ENCODE measurements at places on chromosomes 7 and 10. TPM values are rescaled to one million over a fixed set of nuclear protein-coding genes. Genes with fewer than 3 reads are reported as not detected.

The CCDC172 gene
- not detected for total RNA-seq

DNA sequence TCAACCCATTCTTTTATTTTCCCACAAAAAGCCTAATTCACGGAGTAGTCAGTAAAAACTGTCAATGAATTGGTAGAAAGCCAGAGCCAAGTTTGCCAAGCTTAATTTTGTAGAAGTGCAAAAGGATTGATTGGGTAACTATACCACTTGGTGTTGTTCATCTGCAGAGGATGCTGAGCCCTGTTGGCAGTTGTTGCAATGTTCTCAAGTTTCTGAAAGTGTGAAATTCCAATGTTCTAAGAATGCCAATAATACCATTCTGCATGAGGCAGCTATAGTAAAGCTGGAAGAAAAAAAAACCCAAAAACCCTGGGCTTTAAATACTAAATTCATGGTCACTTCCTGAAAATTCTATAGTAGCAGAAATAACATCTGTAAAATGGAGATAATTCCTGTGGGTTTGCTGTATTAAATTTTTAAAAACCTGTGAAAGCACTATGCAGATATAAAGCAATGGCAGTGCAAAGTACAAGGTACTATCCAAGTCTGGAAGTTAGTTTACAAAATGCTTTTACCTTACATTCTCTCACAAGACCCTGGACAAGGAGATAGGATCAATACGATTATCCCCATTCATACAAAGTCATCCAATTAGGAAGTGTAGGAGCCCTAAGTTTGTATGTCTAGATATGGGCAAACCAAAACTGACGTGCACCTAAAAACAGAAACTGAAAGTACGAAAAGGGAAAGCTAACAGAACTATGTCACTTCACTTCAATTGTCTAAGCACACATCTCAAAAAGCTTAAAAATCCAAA lies 6.0 kb upstream of the PON1 start:
- peak overlapping the region; percentile 42 for H3K4me3 ChIP-seq
- H3K27me3 ChIP-seq: peaks cover 2% of the 10 kb centered on the region
- peak; percentile 34 for DNase-seq

- peak overlapping the region; percentile 91 for H3K4me3 ChIP-seq
- H3K4me1 ChIP-seq: peaks cover 44% of the 10 kb centered on the region
- H3K27me3 ChIP-seq: no peaks in the 10 kb centered on the region
- H3K27ac ChIP-seq: peak overlapping the region; percentile 85
- DNase-seq: peak; percentile 59
These were observed 856 bp downstream of the ARHGAP21 start for GRCh38 chr10:24722676-24723385.

- DNase-seq: peak; percentile 93
- H3K4me1 ChIP-seq: peaks cover 57% of the 10 kb centered on the region
- no peaks in the 10 kb centered on the region for H3K27me3 ChIP-seq
- no peak overlapping the region for H3K4me3 ChIP-seq
- H3K36me3 ChIP-seq: no peaks in the 10 kb centered on the region
These were observed 109.9 kb downstream of the ZMIZ1 start for GRCh38 chr10:79178614-79179163.

DNA sequence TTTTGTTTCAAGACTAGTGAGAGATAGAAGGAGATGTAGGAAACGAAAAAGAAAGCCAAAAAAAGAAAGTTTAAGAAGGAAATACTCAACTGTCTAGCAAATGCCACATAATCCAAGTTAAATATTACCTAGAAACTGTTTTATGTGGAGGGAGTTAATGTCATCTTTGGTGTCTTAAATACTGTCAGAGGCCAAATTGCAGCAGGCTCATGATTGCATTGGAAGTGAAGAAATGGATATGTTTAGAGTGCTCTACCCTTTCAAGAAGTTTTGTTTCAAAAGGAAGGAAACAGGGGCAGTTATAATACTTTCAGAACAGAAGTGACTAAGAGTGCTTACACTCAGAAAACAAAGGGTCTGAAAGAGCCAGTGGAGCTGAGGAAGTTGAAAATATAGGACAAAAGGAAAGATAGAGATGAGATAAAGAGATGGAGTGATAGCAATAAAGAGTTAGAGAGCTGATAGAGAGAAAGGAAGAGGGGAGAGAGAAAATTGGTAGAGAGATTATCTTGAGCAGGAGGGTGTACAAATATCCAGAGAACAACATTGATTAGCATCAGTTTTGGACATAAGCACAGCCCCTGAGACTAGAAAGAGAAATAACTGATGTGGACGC lies 28.0 kb upstream of the GNAI1 start:
- peak overlapping the region; percentile 58 for H3K27ac ChIP-seq
- H3K4me1 ChIP-seq: peaks cover 28% of the 10 kb centered on the region

GRCh38 chr7:50246551-50246950 lies 58.0 kb upstream of the IKZF1 start:
- no peaks in the 10 kb centered on the region for H3K36me3 ChIP-seq
- DNase-seq: no peak
- no peak overlapping the region for H3K27ac ChIP-seq
- H3K4me3 ChIP-seq: no peak overlapping the region
- no peaks in the 10 kb centered on the region for H3K27me3 ChIP-seq

DNA sequence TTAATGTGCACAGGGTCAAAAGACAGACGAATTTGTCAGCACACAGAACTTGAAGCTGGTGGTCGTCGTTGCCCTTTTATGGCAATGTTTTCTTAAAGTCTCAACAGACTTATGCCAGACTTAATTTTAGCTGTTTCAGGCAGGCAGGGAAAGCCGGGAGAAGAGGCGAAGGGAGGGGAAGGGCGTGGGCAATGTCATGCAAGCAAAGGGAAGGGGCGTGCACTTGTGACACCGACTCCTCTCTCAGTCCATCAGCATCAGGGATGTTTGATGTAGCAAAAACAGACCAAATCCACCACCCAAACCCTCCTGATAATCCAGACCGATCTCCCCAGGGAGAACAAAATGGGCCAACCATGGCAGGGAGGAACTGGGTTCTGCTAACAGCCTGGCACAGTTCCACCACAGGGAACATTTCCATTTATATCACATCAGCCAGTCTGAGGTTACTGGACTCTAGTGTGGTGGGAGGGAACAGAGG lies 118.1 kb upstream of the RHEB start:
- no peak overlapping the region for H3K4me3 ChIP-seq
- no peak for DNase-seq
- no peak overlapping the region for H3K27ac ChIP-seq
- peaks cover 9% of the 10 kb centered on the region for H3K4me1 ChIP-seq
- no peaks in the 10 kb centered on the region for H3K27me3 ChIP-seq

- H3K36me3 ChIP-seq: no peaks in the 10 kb centered on the region
- no peak for DNase-seq
- H3K4me3 ChIP-seq: no peak overlapping the region
- no peaks in the 10 kb centered on the region for H3K4me1 ChIP-seq
- no peak overlapping the region for H3K27ac ChIP-seq
These were observed 155.5 kb downstream of the ZNF248 start for GRCh38 chr10:37701781-37702493.

The TRPV5 gene
- not detected for total RNA-seq

GRCh38 chr10:45424668-45425404 lies 50.8 kb downstream of the ALOX5 start:
- no peaks in the 10 kb centered on the region for H3K36me3 ChIP-seq
- H3K27ac ChIP-seq: no peak overlapping the region
- H3K4me1 ChIP-seq: peaks cover 7% of the 10 kb centered on the region
- peak; percentile 52 for DNase-seq

The NXPH1 gene
- total RNA-seq: not detected

Data from endothelial cell of umbilical vein (primary cell).